Astrocyte of the spinal cord (primary cell): ENCODE measurements at places on chromosomes 6 and 20.

DNA sequence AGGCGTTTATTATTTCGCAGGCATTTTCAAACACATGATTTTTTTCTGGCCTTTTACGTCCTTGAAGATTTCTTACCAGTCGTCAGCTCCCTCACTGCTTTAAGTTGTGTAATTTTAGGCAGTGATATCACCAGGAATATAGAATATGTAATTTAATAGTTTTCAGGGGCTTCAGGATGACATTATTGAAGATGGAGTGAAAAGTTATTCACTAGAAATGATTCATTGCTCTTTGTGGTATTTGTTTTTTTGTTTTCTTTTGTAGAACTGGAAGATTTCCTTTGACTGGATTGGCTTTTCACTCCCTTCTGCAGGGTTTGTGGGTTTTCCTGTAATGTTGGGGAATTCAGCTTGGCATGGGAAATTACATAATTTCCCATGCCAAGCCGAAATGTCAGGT is 2.0 kb downstream of the LRRC1 start:
- DNase-seq = peak; percentile 15

DNA sequence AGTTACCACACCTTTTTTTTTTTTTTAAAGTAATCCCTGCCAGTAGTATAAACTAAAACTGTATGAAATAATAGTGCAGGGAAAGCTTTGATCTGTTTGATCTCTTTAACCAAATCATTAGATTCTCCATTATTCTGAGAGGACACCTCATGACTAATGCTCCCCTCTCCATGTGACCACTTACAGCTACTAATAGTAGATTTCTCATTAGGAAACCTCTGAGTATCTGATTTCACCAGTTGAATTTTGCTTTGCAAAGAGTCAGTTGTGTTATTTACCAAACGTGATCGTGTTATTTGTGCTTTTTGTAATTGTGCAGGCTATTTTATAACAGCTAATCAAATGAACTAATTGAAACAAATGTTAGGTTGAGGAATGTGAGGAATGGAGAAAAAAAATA is 12.5 kb downstream of the CASP8AP2 start:
- DNase-seq = no peak

GRCh38 chr6:142534076-142534475 is 232.3 kb downstream of the ADGRG6 start:
- no peak for DNase-seq

DNA sequence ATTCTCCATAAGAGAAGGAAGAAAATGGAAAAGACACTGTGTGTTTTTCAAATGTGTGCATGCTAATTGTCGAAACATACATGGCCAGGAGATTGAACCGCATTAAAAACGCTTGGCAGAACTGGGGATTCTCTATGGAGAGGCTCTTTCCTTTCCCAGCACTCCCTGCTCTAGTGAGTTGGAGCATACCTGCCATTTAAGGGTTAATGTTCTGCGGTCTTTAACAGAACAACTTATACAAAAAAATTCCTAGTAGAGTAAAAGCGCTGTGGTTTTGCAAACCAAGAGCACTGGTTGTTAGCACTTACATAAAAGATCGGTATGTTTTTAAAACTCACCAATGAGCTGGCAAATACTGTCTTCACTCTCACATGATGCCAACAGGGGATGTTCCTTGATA is 1.5 kb downstream of the TAGAP start:
- DNase-seq = no peak

GRCh38 chr6:4932228-4932903 is 71.5 kb downstream of the RPP40 start:
- no peak for DNase-seq

GRCh38 chr6:123804014-123804786 is 535 bp downstream of the NKAIN2 start:
- DNase-seq = no peak
